ENCODE measurements at places on chromosomes 3 and 15. TPM values are rescaled to one million over a fixed set of nuclear protein-coding genes. Genes with fewer than 3 reads are reported as not detected.

GRCh38 chr3:51712963-51713362 is 6.1 kb downstream of the GRM2 start:
- no peak for DNase-seq

- DNase-seq = no peak
These were observed 145.4 kb upstream of the GOLIM4 start for GRCh38 chr3:168241156-168241555.

GRCh38 chr3:129429080-129429451 is 630 bp upstream of the EFCAB12 start:
- no peak for DNase-seq

REC114 gene
- total RNA-seq = not detected

DNA sequence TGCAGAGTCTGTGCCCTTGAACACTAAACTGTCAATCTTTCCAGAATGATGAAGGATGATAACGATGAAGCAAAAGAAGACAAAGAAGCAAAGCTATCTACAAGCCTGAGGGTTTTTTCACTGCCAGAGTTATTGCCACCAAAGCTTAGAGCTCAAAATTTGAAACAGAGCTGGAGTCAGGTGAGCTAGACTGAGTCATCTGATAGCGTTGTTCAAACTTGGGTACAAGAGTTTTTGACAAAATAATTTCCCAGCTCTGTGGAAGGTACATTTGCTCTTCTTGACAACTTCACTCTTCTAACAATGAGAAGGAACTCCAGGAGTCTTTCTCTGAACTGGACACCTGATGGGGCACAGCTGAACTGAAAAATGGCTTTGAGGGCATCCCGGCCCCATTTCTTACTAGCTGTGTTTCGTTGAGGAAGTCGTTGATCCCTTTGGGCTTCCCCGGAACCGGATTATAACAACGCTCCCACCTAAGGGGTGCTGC is 715 bp downstream of the MCCC1 start:
- DNase-seq = no peak

ZNF619 gene
- total RNA-seq = 7.6 TPM

KNG1 gene
- total RNA-seq = not detected

GP5 gene
- total RNA-seq = 0.90 TPM

DNA sequence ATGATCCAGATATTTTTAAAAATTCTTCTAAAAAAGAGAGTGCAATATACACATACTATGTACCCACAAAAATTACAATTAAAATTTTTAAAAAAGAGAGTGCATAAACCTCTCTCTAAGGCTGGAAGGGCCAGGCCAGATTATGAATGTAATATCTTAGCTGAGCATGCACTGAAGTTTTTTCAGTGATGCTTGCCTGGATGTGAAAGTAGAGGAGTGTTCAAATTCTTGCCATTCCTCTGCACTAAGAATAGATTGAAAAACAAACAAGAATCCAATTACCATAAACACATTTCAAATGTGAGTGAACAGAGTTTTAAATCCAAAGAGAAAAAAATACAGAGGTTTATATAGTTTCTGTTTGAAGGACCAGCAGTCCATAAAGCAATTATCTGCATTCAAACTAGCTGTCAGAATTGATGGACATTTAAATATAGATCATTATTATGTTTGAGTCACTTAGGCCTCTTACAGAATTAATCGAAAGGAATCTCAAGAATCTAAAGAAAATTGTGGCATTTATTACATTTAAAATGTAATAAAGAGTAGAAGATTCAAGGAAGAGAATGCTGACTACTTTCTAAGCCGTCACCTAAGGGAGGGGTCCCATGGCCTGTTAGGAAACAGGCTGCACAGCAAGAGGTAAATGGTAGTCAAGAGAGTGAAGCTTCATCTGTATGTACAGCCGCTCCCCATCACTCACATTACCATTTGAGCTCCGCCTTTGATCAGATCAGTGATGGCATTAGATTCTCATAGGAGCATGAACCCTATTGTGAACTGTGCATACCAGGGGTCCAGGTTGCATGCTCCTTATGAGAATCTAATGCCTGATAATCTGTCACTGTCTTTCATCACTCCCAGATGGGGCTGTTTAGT is 159.3 kb upstream of the MDFIC2 start:
- DNase-seq = no peak

DNA sequence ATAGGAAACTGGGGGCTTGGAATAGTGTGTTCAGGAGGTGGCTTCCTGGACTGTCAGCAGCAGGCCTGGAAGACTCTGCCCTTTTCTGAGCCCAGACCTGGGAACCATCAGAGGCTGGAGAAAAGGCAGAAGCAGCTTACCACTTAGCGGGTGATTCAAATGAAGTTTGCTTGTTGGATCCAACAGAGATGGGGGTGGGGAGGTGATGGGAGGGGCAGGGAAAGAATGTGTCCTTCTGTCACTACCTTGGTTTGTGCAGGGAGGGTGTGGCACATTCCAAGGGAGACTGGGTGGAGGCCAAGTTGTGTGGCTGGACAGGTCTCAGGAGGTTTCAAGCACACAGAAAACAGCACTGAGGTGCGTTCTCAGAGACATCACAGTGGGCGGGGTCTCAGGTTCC is 58.8 kb downstream of the TRAK1 start:
- no peak for DNase-seq

DNA sequence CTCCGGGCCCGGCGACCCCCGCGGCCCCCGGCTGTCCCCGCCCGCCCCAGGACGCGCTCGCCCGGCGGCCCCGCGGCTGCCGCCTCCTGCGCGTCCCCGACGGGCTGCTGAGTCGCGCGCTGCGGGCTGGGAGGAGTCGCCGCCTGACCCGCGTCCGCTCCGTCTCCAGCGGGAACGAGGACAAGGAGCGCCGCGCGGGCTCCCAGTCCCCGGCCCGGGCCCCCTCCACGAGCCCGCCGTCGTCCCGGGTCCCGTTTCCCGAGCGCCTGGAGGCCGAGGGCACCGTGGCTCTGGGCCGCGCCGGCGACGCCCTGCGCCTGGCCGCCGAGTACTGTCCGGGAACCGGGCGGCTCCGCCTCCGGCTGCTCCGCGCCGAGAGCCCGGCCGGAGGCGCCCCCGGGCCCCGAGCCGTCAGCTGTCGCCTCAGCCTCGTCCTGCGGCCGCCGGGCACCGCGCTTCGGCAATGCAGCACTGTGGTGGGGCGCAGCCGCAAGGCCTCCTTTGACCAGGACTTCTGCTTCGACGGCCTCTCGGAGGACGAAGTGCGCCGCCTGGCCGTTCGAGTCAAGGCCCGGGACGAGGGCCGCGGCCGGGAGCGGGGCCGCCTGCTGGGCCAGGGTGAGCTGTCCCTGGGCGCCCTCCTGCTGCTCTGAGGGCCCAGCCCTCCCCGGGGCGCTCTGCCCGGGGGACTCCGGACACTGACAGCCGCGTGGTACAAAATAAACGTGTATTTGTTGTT is 1.5 kb downstream of the C2CD4A start:
- DNase-seq = no peak

DNA sequence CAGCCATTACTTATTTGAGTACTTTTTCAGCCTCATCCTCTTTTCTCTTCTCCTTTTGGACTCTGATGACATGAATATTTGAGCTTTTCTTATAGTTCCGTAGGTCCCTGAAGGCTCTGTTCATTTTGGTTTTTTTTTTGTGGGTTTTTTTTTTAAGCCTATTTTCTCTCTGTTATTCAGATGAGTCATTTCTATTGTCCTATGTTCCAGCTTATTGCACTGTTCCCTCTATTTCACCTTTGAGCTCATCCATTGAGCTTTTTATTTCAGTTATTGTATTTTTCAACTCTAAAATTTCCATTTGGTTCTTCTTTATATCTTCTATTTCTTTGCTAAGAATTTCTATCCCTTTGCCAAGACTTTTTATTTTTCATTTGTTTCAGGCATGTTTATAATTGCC is 7.2 kb upstream of the MGLL start:
- DNase-seq = no peak

CLDN18 gene
- not detected for total RNA-seq

SRGAP3 gene
- 21.4 TPM for total RNA-seq

DNA sequence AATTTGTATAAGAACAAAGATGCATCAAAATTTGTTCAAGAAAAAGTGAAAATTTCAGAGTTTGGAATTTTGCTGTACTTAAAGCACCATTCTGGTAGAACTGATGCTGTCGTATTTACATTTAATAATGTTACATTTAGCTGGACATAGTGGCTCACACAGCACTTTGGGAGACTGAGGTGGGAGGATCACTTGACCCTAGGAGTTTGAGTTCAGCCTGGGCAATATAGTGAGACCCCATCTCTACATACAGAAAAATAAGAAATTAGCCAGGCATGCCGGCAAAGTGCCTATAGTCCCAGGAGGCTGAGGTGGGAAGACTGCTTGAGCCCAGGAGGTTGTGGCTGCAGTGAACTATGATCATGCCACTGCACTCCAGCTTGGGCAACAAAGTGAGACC is 51.5 kb upstream of the SKIL start:
- DNase-seq = no peak

GRCh38 chr3:22491344-22491743 is 711.8 kb upstream of the UBE2E2 start:
- no peak for DNase-seq

DNA sequence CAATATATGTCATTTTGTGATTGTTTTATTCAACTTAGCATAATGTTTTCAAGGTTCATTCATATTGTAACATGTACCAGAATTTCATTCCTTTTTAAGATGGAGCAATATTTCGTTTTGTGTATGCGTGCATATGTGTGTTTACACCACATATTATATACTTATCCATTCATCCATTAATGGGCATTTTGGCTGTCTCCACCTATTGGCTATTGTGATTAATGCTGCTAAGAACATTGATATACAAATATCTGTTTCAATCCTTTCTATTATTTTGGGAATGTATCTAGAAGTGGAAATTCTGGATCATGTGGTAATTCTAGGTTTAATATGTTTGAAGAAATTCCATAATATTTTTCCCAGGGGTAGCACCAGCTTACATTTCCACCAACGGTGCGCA is 403.9 kb upstream of the LMCD1 start:
- DNase-seq = no peak

- DNase-seq = no peak
These were observed 58.0 kb upstream of the FURIN start for GRCh38 chr15:90810354-90810753.

CRABP1 gene
- total RNA-seq = 5.9 TPM

DNA sequence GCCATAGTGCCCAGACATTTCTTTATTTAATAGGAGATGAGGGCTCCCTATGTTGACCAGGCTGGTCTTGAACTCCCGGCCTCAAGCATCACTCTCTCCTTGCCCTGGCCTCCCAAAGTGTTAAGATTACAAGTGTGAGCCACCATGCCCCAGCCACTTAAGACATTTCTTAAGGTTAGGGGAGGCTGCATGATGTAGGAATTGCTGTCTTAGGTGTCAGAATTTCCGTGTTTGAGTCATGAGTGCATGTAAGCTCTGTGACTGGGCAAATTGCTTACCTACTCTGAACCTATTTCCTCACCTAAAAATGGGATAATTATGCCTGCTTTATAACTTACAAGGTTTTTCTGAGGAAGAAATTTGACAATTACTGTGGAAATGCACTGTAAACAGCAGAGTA is 34.2 kb upstream of the SIAH2 start:
- no peak for DNase-seq

DNA sequence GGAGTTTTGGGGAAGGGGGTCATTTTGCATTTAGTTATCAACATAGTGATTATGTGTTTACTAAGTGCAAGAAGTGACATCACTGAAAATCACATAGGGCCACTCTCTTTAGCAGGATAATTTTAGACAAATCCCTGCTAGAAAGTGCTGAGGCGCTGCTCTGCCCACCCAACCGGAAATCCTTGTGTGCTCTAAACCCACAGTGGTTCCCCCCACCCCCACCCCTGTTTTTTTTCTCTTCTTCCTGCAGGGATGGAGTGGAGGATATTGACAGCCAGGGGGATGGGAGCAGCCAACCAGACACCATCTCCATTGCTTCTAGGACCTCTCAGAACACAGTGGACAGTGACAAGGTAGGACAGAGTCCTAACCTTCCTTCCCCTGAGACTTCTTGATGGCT is 234.2 kb upstream of the UMPS start:
- DNase-seq = no peak

LEKR1 gene
- 2.7 TPM for total RNA-seq

MOBP gene
- 0.05 TPM for total RNA-seq

C3orf49 gene
- total RNA-seq = not detected

- DNase-seq = no peak
These were observed 385.8 kb downstream of the C3orf38 start for GRCh38 chr3:88535563-88535962.

- no peak for DNase-seq
These were observed 54.3 kb downstream of the LRRN1 start for GRCh38 chr3:3853544-3853943.

CFAP100 gene
- not detected for total RNA-seq

SLC22A13 gene
- 0.58 TPM for total RNA-seq

- no peak for DNase-seq
These were observed 565.2 kb downstream of the ROBO1 start for GRCh38 chr3:79202471-79203143.

ASB14 gene
- 0.21 TPM for total RNA-seq

RHCG gene
- total RNA-seq = 0.16 TPM

GRCh38 chr3:177251755-177252154 is 54.5 kb upstream of the TBL1XR1 start:
- no peak for DNase-seq

LRRIQ4 gene
- not detected for total RNA-seq

GRCh38 chr3:112466020-112466419 is 33.3 kb downstream of the BTLA start:
- no peak for DNase-seq

WWTR1 gene
- 136 TPM for total RNA-seq

- no peak for DNase-seq
These were observed 3.6 kb upstream of the TNK2 start for GRCh38 chr3:195911946-195912270.

DNA sequence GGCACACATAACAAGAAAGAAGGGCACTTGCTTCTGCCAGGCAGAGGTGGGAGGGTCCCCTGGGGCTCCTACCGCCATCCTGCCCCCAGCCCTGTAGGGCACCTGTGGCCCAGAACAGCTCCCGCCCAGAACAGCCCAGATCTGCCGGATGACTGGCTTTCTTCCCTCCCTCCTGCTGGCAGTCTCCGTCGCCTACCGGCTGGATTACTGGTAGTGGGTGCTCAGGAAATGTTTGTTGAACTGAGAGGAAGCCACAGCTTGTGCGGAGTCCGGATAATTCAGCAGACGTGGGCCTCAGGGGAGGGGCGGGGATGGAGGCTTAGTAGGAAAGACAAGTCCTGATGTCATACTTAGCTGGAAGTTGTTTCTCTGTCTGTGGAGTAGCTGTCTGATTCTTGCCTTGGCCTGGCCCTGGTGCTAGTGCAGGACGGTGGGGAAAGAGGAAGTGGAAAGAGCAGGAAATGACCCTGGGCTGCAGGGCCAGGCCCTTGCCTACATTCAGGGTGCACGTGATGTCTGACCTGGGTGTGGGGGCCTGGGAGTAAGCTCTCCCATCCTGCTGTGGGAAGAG is 6.7 kb downstream of the CCDC9B start:
- DNase-seq = no peak

EFHB gene
- total RNA-seq = not detected

DNA sequence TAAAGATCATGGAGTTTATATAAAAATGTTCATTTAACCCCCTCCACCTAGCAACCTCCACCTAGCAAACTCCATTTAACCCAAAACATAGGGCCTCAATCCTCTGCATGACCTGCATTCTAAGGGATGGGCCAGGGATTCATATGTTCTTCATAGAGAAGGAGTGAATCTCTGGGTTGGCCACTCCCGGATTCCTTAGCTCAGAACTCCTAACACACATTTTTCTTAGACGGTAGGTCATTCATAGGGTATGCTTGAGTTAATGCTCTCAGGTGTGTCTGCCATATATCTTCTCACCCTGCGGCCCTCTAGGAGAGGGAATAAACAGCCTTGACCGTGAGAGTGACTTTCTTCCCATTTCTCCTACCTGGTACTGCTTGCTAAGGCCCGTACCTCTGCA is 102.0 kb upstream of the IGSF10 start:
- no peak for DNase-seq

SPINT1 gene
- 31.4 TPM for total RNA-seq

Measured in urinary bladder (tissue), 4 donors.